Left lung (tissue), 14 donors: ENCODE measurements at places on chromosomes 5 and 9. TPM values are rescaled to one million over a fixed set of nuclear protein-coding genes. Genes with fewer than 3 reads are reported as not detected.

- no peak for DNase-seq
Observed at GRCh38 chr5:171678646-171679045, 107.0 kb upstream of the SMIM23 start.

- no peak for DNase-seq
Observed at GRCh38 chr5:1640421-1640881, 116.7 kb upstream of the LPCAT1 start.

DNA sequence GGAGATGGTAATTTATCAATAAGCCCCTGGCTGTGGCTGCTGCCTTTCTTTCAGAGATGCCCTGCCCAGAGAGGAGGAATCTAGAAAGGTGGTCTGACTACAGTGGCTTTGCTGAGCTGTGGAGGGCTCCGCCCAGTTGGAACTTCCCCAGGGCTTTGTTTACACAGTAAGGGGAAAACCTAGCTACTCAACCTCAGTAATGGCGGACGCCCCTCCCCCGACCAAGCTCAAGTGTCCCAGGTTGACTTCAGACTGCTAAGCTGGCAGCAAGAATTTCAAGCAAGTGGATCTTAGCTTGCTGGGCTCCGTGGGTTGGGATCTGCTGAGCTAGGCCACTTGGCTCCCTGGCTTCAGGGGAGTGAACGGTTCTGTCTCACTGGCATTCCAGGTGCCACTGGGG lies 865.4 kb upstream of the ACO1 start:
- peak; percentile 29 for DNase-seq

- no peak for DNase-seq
Observed at GRCh38 chr9:133204335-133204992, 4.6 kb downstream of the OBP2B start.

NME5 gene
- 12.4 TPM for polyA plus RNA-seq

DNA sequence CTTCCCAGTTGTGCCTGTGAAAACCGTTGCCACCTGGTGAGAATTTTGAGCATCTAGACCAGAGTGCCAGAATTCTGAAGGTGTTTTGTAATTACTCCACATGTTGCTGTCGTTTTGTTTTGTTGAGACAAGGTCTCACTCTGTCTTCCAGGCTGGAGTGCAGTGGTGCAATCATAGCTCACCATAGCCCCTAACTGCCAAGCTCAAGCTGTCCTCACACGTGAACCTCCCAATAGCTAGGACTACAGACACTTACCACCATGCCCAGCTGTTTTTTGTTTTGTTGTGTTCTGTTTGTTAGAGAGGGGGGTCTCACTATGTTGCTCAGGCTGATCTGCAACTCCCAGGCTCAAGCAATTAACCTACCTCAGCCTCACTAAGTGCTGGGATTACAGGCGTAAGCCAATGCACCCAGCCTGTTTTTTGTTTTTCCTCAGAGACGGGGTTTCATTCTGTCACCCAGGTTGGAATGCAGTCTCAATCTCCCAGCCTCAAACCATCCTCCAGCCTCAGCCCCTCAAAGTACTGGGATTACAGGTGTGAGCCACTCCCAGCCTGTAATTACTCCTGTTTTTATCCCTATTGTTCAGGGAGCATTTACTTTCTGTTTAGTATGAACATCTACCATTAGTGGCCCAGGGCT lies 121.1 kb upstream of the DMRT1 start:
- DNase-seq, result no peak

PSAT1 gene
- polyA plus RNA-seq, result 43.7 TPM

DNA sequence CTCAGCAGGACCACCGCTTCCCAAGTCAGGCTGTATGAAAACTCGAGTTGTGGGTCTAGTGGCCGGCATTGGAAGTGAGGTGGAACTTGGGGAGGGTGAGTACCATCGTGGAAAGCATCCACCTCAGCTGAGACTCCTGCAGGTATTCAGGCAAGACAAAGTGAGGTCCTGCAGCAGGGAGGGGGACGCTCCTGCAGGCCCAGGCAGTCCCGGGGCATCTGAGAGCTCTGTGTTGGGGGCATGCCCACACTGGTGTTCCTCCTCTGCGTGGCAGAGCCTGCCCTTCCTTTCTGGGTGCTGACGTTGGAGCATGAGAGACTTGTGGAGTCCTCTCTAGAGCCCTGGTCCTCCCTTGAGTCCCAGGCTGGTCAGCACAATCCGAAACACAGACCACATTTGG lies 187.7 kb downstream of the CACNA1B start:
- no peak for DNase-seq

- no peak for DNase-seq
Observed at GRCh38 chr5:160152287-160152686, 33.0 kb upstream of the PWWP2A start.

MGAT4B gene
- polyA plus RNA-seq, result 102 TPM

DNA sequence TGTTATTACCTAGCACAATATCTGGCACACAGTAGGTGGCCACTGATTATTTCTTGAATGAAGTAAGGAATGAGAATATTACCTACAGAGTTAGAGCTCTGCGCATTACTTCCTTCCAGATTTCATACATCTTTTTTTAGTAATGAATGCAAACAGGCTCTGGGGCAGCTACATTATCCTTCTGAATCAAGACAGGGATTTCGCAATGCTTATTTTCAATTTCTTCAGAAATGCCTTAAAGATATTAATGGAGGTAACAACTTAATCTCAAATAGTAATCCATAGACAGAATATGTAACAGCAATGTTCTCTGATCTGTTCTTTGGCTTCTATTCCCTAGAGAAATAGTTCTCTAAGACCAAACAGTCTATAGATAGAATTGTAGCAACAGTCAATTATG lies 32.6 kb downstream of the CDKN2A start:
- DNase-seq, result no peak

DNA sequence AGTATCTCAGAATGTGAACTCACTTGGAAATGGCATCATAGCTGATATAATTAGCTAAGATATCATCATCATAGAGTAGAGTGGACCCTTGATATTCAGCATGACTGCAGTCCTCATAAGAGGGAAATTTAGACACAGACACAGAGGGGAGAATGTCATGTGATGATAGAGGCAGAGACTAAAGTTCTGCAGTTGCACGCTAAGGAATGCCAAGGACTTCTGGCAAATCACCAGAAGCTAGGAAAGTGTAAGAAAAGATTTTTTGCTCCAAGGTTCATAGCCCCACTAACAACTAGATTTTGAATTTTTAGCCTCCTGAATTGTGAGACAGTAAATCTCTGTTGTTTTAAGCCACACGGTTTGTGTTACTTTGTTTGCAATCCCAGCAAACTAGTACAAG lies 612.6 kb upstream of the ST8SIA4 start:
- peak; percentile 13 for DNase-seq

GRCh38 chr9:36118706-36119105 lies 17.8 kb upstream of the GLIPR2 start:
- peak; percentile 77 for DNase-seq

PCDHA7 gene
- polyA plus RNA-seq, result 0.53 TPM

DNA sequence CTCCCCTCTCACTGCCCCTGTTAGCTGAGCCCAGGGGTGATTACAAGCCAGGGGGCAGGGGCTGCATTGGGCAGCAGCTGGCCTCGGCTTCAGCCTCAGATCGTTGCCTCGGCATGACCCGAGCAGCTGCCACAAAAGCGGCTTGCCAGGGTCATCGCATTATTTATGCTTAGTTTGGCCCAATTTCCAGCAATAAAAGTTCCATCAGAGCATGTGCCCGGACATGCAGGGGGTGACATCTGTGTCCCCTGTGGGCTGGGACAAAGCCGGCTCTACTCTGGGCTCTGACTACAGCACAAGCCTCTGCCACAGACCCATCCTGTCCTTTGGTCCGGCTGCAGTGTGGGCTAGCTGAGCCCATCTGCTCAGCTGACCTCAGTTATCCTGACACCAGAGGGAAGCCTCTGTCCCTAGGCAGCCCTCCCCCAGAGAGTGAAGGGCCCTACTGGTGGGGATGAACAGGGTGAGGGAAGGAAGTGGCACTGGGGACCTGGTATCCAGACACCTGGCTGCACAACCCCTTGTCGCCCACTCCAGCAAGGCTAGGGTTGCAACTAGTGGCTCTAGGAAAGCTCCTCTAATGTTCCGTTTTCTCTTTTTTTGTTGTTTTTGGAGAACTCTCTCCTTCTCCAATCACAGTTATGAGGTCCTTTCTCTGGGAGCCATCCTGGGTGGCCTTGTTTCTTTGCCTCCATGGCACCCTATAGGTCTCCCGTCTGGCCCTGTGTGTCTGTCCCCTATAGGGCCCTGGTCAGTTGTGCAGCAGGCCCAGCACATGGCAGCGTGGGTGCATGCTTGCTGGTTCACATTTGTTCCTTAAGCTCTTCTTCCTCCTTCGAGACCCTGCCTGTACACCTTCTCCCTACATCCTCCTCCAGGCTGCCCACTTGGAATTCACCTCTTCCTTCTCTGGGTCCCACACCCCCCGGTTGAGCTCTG lies 13.3 kb upstream of the GADD45G start:
- DNase-seq, result no peak

PCDHGA12 gene
- polyA plus RNA-seq, result 3.2 TPM

DOK3 gene
- polyA plus RNA-seq, result 6.9 TPM

IL3 gene
- not detected for polyA plus RNA-seq

DNA sequence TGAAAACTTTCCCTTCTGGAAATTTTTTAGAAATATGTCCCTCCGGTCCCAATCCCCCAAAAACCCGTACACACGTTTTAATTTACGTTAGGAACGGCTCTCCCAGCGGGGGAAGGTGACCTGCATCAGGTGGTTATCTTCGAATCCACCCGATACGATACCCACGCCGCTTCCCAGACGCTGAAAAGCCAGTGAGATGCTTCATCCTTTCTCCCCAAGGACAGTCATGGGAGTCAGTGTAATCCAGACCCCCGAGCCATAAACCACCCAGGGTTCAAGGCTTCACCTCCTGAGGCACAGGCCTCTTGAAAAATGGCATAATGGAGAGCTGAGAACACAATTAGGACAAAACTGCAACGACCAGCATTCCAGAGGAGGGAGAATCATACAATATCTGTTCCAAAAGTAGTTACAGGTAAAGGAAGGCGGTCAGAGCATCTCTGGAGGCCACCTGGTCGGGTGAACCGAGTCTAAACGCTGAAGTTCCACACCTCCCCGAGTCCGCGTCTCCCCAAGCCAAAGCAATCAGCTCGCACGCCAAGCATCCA lies 857 bp downstream of the FAM169A start:
- peak; percentile 8 for DNase-seq

UNC13B gene
- polyA plus RNA-seq, result 92.8 TPM

- DNase-seq, result no peak
Observed at GRCh38 chr5:156239800-156240199, 87.2 kb upstream of the SGCD start.

FOXD4L3 gene
- polyA plus RNA-seq, result not detected

- no peak for DNase-seq
Observed at GRCh38 chr9:73357607-73358006, 205.9 kb downstream of the ANXA1 start.

INSL4 gene
- polyA plus RNA-seq, result not detected

DNA sequence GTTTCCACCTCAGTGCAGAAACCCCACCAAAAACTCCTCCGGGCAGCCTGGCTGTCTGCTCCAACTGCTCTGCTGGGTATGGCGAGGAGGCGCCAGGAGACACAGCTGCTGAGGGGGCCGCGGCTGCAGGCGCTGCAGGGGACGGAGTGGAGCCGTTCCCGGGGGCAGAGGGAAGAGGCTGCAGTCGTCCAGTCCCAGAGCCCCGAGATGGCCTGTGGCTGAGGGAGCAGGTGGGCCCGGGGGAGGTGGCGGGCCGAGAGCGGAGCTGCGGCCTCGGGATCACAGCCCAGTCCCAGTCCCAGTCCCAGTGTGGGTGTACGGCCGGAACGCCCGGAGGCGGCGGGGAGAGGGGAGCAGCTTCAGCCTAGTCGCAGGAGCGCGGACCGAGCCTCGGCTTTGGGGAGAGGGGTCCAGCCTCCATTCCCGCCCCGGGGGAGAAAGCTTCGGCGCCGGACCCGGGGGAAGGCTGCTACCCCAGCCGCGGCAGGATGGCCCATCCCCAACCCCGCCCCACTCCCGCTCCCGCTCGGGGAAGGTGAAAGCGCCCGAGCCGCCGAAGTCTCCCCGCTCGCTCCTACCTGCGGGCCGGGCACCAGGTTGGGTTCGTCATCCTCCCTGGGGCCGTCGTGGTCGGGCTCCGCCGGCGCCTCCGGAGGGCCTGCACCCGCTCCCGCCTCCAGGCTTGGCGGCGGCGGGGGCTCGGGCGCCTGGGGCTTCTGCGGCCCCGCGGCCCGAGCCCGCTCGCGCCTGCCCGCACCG lies 513 bp downstream of the FAM193B start:
- peak; percentile 23 for DNase-seq

DNA sequence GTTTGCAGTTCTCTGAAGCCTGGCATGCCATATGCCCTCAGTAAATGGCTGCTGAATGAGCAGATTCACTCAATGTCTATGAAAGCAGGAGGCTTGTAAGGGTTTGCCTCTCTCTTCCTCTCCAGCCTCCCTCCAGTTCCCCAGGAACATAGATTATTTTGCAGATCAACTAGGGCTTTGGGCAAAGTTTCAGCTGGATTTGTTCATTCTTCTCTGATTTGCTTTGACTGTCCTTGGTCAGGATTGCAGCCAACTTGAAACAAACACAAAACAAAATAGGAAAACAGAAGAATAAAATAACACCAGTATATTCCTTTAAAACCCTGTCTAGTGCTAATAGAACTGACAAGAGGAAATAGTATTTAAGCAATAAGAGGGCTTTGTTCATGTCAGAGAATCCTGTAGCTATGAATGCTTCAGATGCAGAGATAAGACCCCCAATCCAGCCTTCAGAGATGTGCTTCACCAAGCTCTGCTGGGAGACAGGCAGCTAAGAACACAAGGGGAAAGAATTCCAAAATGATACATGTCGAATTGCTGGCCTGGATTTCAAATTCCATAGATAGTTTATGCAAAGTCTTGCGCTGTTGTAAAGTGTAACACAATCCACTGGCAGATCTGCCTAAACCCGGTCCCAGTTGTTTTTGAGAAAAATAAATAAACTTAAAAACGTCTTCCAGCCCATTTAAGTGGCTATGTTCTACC lies 174.3 kb downstream of the PAPPA start:
- no peak for DNase-seq

GRCh38 chr5:26482810-26483375 lies 555.5 kb downstream of the CDH9 start:
- no peak for DNase-seq

DNA sequence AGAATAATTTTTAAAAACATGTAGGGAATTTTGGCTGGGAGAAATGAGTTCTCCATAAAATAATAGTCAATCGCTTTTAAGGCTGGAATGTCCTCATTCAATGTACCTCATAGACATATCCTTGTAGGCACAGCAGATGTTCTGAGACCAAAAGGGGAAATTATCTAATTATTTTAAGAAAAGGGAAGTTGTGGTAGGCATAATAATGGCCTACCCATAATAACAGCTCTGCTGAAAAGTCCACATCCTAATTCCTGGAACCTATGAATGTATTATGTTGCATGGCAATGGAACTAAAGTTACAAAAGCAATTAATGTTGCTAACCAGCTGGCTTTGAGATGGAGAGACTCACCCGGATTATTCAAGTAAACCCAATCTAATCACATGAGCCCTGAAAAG lies 216.1 kb downstream of the TRIM36 start:
- no peak for DNase-seq

LRRC19 gene
- polyA plus RNA-seq, result 0.49 TPM
